ENCODE measurements at places on chromosomes 2 and 18.

- no peak for DNase-seq
Measured at GRCh38 chr18:23099621-23100020, 35.7 kb upstream of the CABLES1 start.

GRCh38 chr2:134504586-134505336, 214.0 kb downstream of the TMEM163 start:
- DNase-seq: no peak

GRCh38 chr2:152611458-152612231, 105.6 kb downstream of the PRPF40A start:
- no peak for DNase-seq

GRCh38 chr2:43460611-43461365, 135.1 kb downstream of the THADA start:
- DNase-seq: no peak

GRCh38 chr2:26801796-26802195, 15.9 kb downstream of the CENPA start:
- no peak for DNase-seq

DNA sequence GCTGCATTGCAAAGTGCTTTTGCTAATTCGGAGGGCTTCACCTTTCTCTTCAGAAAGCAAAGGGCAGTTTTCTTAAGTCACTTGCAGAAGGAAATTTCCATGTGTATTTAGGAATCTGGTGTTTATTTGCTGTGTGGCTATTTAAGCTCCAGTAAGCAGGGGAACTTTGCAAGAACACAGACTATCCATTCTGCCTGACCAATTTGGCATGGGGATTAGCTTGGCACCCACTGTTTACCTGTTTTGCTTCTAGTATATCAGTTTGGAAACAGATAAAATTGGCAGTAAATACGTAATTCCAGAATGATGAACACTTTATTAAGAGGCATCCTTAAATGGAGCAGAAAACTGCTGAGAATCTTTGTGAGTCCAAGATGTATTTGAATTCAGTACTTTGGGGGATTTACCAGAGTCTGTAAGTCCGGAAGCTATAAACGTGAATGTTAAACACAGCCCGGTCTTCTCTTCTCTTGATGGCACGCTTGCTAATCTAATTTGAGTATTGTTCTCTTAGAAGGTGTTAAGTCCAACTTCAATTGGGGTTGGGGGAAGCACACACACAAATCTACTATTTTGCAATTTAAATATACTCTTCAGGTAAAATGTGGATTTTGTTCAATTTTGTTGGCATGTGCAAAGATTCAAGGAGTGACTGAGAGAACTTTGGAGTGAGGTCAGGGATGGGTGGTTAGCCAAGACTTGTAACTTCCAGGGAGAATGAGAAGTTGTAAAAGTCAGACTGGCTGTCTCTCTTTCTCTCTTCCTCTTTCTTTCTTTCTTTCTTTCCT, 650 bp downstream of the ACKR3 start:
- no peak for DNase-seq

DNA sequence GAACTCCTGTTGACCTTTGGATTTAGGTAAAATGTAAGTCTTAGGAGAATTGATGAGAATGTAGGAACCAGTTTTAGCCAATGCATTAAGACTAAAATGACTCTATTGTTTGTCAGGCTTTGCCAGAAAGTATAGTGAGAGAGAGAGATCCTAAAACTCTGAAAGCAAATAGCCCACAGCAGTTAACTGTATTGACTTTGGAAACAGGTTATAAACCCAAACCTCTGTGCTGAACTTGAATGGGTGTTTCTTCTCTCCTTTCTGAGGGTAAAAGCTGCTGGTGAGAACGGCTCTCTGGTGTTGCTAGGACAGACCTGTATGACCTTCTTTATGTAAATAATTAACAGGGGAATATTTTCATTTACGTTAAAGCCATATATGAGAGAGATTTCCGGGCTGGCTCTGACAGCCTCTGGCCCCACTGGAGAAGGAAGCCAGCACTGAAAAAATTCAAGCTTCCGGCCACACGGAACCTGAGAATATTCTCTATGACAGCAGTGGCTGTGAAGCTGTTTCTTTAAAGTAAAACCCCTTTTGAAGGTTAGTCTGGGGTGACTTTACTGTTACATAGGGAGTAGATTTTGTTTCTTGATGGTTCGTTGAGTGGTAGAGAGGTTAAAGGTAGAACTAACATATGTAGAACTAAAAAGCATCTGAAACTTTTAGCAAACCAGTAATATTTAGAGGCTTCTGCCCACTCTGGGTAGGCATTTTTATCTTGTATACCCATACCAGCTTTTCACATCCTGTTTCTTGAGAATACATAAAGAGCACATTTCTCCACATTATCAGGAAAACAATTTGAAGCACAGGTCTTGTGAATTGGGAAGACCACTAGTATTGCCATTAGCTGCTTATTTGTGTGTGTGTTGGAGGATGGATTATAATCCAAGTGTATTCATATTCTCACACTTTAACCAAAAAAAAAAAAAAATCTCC, 123.8 kb downstream of the SPTBN1 start:
- DNase-seq: no peak

- DNase-seq: no peak
Measured at GRCh38 chr2:197184959-197185586, 125.5 kb downstream of the ANKRD44 start.
